Right lobe of liver (tissue), 6 donors: ENCODE measurements at places on chromosomes 7 and 10. TPM values are rescaled to one million over a fixed set of nuclear protein-coding genes. Genes with fewer than 3 reads are reported as not detected.

DNA sequence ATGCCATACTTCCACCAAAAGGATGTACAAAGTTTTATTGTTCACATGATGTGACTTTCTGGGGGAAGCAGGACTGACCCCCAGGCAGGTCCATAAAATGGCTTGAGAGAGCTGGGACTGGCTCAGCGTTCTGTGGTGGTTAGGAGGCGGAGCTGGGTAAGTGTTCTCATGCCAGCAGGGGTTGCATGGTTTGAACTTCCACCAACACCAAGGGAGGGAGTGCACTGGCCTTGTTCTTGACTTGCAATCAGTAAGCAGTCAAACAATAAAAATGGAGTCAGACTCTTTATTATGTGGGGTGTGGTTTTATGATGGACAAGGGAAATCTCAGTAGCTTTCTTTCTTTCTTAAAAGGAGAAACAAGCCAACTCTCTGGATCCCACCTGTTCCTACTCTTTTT lies 95.4 kb upstream of the PRR15 start:
- H3K27me3 ChIP-seq, result no peaks in the 10 kb centered on the region
- H3K27ac ChIP-seq, result peak overlapping the region; percentile 40
- H3K4me3 ChIP-seq, result no peak overlapping the region
- H3K36me3 ChIP-seq, result no peaks in the 10 kb centered on the region
- H3K4me1 ChIP-seq, result peaks cover 21% of the 10 kb centered on the region

DNA sequence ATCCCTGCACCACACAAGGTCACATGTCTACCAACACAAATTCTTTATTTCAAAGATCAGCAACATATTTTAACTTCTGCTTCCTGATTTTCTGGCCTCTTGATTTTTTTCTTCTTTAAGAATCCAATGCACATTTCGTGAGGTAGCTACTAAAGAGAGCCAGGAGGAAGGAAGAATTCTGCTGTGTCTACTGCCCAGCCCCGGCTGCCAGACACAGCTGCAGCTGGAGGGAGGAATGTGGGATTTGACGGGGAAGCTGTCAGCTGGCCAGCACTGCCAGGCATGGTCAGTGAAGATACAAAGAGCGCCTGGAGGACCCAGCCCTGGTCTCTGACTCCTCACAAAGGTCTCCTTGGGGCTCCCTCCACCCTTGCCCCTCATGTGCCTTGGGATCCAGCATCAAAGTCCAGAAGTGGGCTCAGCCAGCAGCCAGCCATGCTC lies 6.9 kb upstream of the AOC1 start:
- H3K4me1 ChIP-seq, result no peaks in the 10 kb centered on the region
- H3K27me3 ChIP-seq, result no peaks in the 10 kb centered on the region
- no peaks in the 10 kb centered on the region for H3K36me3 ChIP-seq
- H3K27ac ChIP-seq, result no peak overlapping the region

Gene FGL2
- total RNA-seq, result 5.0 TPM

Gene RARRES2
- 552 TPM for total RNA-seq

Gene CDK5
- 9.4 TPM for total RNA-seq

Gene PIP
- not detected for total RNA-seq

GRCh38 chr7:50591480-50592438 lies 26.6 kb upstream of the DDC start:
- no peaks in the 10 kb centered on the region for H3K27me3 ChIP-seq
- H3K4me1 ChIP-seq, result no peaks in the 10 kb centered on the region
- peaks cover 38% of the 10 kb centered on the region for H3K36me3 ChIP-seq
- no peak overlapping the region for H3K4me3 ChIP-seq
- H3K27ac ChIP-seq, result no peak overlapping the region
